ENCODE measurements at places on chromosomes 13 and 19.

- no peak for DNase-seq
These were observed 124.9 kb upstream of the CSNK1A1L start for GRCh38 chr13:37230346-37230745.

DNA sequence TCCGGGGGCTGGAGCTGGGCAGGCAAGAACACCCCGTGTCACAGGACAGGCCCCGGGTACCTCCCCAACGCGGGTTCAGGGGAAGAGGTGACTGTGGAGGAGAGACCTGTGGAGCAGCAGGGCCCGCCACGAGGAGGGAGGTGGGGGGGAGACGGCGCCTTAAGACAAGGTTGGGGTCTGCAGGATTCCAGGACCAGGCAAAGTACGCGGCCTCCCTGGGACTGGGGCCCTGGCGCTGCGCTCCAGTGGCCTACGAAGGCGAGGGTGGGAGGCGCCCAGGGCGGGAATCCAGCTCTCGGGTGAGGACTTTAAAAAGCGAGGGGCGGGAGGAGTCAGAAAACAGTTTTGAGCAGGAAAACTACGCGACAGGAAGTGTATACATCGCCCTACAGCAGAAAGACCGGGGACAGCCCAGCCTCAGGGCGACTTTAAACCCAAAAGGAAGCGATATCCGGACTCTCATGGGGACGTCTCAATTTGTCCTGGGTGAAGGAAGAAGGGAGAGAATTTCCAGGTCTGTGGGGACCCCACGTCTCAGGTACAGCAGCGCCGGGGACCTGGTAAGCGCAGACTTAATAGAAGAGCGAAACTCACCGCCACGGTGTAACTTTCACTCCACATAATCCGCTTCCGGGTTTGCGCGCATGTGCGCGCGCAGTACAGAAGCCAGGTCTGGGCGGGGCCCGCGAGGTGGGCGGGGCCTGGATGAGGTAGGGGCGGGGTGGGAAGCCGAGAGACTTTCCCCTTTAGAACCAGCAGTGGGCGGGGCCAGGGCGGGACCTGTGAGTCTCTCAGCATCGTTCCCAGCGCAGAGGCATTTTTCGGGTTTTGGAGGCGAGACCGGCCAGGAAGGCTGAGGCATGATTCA lies at the start of gene ZNF83:
ZNF83 (minus strand) TSS at position 638 of the 868 bp plus-strand sequence.
- DNase-seq: peak; percentile 99

- no peak for DNase-seq
These were observed 87.3 kb upstream of the FARP1 start for GRCh38 chr13:98055623-98056022.

DNA sequence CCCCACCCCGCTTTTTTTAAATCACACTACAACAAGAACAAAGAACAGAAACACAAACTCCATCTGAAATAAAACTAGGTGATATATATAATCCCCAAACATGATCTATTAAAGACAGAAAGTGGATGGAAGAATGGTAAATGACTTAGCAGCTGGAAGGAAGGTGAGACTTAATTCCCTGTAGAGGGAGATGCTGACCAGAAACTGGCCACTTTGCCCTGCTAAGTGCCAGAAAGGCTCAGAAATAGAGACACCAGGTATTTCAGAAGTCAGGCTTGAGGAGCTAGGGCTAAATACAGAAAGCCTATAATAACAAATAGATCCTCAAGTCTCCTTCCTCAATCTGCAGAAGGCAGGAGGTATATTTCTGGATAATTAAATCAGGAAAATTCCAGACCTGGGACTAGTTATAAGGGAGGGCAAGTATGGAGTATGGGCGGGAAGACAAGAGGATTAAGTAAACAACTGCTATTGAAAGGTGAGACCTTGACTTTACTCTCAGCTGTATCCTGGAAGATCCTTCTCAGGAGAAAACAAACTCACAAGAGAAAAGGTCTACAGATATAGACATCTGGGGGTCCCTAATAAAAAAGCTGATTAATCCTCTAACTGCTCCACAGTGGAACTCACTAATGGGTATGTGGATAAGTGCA lies 32.2 kb downstream of the MTRF1 start:
- DNase-seq: no peak

- DNase-seq: no peak
These were observed 540.4 kb downstream of the DIAPH3 start for GRCh38 chr13:59623206-59623915.

GRCh38 chr13:42168496-42168895 lies 103.5 kb upstream of the AKAP11 start:
- no peak for DNase-seq

DNA sequence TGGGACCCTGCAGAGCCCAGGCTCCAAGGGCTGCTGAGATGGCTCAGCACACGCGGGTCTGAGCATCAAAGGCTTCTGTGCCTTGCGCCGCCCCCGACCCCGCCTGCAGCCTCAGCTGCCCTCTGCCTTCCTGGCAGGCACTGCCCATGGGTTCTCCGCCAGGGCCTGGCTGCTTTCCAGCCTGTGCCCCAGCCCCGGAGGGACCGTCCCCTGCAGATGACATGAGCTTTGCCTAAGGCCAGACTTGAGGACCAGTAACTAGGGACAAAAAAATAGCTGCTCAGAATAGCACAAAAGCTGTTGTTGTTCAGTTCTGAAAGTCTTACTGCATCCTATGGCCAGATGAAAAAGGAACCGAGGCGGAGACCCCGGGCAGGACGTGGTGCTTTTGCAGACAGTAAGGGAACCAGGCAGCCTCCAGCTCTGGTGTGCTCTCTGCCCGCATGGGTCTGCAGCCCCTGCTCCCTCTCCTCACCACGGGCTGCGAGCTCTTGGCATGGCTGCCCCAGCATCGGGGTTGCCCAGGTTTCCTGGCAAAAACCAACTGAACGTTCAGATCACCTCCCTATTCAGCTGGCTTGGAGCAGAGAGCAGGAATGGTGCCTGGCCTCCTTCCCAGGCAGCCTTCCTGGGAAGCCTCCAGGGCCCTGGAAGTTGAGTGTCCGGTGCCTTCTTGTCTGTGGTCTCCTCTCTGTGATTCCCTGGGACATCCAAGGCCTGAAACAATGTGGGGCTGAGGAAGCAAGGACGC lies 12.5 kb upstream of the CFAP97D2 start:
- no peak for DNase-seq

GRCh38 chr19:10074153-10074552 lies 12.0 kb upstream of the SHFL start:
- peak; percentile 28 for DNase-seq

- DNase-seq: no peak
These were observed 499.5 kb upstream of the SPRY2 start for GRCh38 chr13:80840316-80840976.

- DNase-seq: no peak
These were observed 30.0 kb upstream of the ZNRF4 start for GRCh38 chr19:5425260-5425659.

All from colonic mucosa (tissue), 4 donors.